ENCODE measurements at places on chromosomes 1 and 21. TPM values are rescaled to one million over a fixed set of nuclear protein-coding genes. Genes with fewer than 3 reads are reported as not detected.

The BARHL2 gene
- total RNA-seq = not detected

The GBP3 gene
- total RNA-seq = 5.3 TPM

GRCh38 chr1:158328426-158328825, 2.9 kb downstream of the CD1B start:
- no peak for DNase-seq

DNA sequence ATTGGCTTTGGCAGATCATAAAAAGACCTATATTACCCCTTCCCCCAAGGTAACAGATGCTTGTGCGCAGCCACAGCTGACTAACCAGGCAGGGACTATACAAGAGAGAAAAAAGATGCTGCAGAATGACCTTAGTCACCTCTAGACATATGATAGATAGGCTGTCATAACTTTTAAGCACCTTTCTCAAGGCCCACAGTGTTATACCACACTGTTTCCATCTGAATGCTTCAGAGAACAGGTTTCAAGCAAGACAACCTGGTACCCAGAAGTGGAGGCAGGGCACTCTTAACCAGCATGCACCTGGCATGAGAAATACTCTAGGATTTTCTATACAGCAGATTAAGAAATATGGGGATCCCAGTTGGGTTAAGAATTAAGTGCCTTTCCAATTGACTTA, 12.8 kb upstream of the OVAAL start:
- no peak for DNase-seq

All from psoas muscle (tissue), 8 donors.